ENCODE measurements at places on chromosomes 3 and 15. TPM values are rescaled to one million over a fixed set of nuclear protein-coding genes. Genes with fewer than 3 reads are reported as not detected.

Gene LIPH
- total RNA-seq, result not detected

DNA sequence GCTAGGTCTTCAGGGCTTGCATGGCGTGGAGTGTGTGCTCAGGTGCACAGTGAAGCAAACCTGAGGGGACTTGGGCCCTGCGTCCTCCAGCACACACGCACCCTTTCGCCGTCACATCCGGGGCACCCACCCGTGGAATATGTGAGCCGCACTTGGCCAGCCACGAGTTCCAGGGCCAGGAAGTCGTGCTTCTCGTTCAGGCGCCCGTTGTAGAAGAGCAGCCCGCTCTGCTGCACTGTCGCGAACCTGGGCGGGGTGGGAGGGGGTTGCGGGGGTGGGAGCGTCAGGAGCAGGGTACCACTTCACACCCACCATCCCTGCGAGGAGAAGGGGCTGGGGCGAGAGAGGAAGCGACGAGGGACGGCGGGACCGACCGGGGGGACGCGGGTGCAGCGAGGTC lies 7.1 kb downstream of the CELSR3 start:
- peak overlapping the region; percentile 79 for H3K4me3 ChIP-seq
- H3K27ac ChIP-seq, result peak overlapping the region; percentile 93
- no peaks in the 10 kb centered on the region for H3K27me3 ChIP-seq
- H3K36me3 ChIP-seq, result no peaks in the 10 kb centered on the region

DNA sequence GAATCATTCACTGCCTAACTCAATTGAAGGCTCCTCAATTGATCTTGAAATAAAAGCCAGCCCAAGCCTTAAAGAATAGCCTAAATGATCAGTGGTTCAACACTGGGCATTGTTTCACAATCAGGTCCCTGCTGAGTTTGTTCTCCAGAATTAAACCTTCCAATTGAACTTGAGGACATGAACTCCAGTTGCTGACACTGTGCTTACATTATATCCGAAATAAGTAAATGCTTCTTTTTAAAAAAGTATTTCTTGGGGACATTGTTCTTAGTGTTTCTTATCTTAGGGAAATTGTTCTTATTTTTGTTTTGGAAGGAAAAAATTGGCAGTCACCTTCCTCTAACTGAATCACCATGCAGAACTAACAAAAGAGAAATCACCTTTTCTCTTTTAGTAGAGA lies 450.2 kb downstream of the RBMS3 start:
- no peak overlapping the region for H3K27ac ChIP-seq
- no peak for DNase-seq
- no peak overlapping the region for H3K4me3 ChIP-seq
- no peaks in the 10 kb centered on the region for H3K4me1 ChIP-seq
- H3K36me3 ChIP-seq, result no peaks in the 10 kb centered on the region

Gene DCUN1D1
- 34.5 TPM for total RNA-seq

DNA sequence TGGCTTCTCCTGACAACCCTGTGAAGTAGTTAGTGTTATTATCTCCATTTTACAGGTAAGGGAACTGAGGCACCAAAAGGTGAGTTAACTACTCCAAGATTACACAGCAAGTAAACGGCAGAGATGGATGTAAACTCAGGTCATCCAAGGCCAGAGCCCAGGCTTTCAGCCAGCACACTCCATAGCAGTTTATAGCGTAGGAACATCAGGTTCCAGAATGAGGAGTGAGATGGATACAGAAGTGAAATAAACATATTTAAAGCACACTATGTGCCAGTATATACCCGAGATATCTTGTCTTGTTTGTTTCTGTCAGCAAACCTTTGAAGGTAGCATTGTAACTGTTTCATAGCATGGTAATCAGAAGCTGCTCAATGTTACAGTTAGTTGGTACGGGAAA lies 279.0 kb downstream of the OXSM start:
- no peaks in the 10 kb centered on the region for H3K36me3 ChIP-seq
- no peak for DNase-seq
- H3K4me1 ChIP-seq, result no peaks in the 10 kb centered on the region
- no peak overlapping the region for H3K4me3 ChIP-seq
- peaks cover 2% of the 10 kb centered on the region for H3K27me3 ChIP-seq

Gene ASB14
- total RNA-seq, result not detected

GRCh38 chr3:70186221-70186620 lies 126.2 kb downstream of the MDFIC2 start:
- DNase-seq, result no peak
- no peaks in the 10 kb centered on the region for H3K27me3 ChIP-seq
- H3K36me3 ChIP-seq, result no peaks in the 10 kb centered on the region
- H3K4me3 ChIP-seq, result no peak overlapping the region
- no peaks in the 10 kb centered on the region for H3K4me1 ChIP-seq

DNA sequence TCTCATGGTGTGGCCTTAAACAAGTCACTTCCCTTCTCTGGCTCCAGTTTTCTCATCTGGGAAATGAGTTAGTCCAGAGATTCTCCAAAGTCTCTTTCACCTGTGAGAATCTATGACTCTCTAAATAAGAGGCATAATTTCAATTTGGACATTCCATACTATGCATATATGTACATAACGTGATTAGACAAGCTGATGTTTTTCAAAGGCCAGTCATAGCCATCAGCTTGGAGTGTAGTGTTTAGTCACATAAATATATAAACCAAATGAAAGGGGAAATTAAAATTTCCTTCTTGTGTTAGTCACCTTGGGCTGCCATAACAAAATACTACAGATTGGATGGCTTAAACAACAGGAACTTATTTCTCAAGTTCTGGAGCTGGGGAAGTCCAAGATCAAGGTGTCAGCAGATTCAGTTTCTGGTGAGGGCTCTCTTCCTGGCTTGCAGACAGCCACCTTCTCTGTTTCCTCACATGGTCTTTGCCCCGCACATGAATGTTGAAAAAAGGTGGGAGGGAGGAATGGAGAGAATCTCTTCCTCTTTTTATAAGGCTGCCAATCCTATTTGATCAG lies 19.4 kb downstream of the TMEM41A start:
- peaks cover 4% of the 10 kb centered on the region for H3K4me1 ChIP-seq
- no peaks in the 10 kb centered on the region for H3K27me3 ChIP-seq
- peaks cover 22% of the 10 kb centered on the region for H3K36me3 ChIP-seq

DNA sequence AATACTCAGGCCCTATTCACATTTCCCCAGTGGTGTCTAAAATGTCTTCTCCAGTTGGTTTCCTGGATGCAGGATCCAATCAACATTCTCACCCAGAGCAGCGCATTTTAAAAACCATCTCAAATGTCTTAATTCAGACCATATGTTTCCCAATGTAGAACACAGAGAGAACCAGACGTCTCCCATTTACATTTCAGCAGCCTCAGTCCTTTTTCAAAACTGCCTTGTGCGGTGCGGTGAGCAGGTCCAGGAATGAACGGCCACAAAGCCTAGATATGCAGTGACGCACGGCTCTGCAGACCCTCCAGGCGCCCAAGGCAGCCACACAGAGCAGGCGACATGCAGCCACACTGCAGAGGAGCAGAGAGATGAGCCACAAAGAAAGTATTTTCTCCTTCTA lies 66.1 kb upstream of the MEX3B start:
- DNase-seq, result no peak
- H3K4me3 ChIP-seq, result no peak overlapping the region
- no peaks in the 10 kb centered on the region for H3K27me3 ChIP-seq
- H3K27ac ChIP-seq, result no peak overlapping the region
- no peaks in the 10 kb centered on the region for H3K36me3 ChIP-seq
- H3K4me1 ChIP-seq, result peaks cover 6% of the 10 kb centered on the region

DNA sequence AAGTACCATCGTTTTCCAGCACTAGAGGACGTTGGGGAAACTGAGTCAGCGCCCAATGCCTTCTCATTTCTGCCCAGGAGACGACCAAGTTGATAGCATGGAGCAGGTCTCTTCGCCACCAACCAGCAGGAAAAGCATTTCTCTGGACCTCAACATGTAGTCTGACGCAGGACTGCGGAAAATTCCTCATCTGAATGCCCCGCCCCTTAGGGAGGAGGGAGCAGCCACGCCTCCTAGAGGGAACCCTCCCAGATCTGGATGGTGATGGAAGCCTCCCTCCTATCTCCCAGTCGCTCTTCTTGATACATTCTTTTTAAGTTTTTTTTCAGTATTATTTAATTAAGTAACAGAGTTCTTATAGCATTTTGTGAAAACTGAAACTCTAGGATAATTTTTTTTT lies 17.4 kb upstream of the MINDY4B start:
- no peak overlapping the region for H3K27ac ChIP-seq
- peaks cover 30% of the 10 kb centered on the region for H3K27me3 ChIP-seq
- H3K4me1 ChIP-seq, result peaks cover 13% of the 10 kb centered on the region
- no peak overlapping the region for H3K4me3 ChIP-seq
- no peak for DNase-seq
- H3K36me3 ChIP-seq, result no peaks in the 10 kb centered on the region

Gene SKOR1
- 1.4 TPM for total RNA-seq

DNA sequence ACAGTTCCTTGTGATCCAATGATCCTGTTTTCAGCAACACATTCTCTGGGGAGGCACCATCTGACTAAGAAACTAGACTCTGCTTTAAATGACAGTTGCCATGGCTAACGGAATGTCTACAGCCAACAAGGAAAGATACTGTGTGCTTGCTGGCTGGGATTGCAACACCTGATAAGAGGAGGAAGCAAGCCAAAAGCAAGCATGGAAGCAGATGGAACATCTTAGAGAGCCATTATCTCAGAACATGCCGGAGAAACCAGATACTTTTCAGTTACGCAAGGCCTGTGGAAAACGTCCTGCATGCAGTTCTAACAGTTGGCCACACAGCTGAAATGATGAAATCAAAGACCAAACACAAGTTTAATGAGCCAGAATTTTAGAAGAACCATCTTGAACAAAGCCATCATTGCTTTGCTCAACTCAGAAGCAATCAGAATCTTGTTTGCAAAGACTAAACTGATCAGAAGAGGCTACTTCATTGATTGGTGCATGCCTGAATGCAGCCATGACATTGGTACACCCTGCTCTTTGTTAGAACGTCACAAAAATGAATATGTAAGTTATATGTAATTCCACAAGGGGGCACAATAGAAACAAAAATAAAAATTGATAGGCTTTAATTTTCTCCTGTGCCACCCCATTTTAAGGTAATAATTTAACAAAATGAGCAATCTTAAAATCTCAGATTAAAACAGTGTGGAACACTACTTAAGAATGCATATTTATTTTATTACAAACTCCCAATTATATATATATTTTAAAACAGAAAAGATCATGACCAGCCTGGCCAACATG lies 50.8 kb downstream of the GXYLT2 start:
- H3K4me3 ChIP-seq, result no peak overlapping the region
- no peaks in the 10 kb centered on the region for H3K4me1 ChIP-seq
- no peak overlapping the region for H3K27ac ChIP-seq
- DNase-seq, result peak; percentile 42
- H3K27me3 ChIP-seq, result no peaks in the 10 kb centered on the region
- H3K36me3 ChIP-seq, result no peaks in the 10 kb centered on the region

GRCh38 chr3:40317061-40317855 lies 7.8 kb downstream of the EIF1B start:
- peaks cover 10% of the 10 kb centered on the region for H3K4me1 ChIP-seq
- H3K27ac ChIP-seq, result peak overlapping the region; percentile 69
- H3K27me3 ChIP-seq, result no peaks in the 10 kb centered on the region
- no peak overlapping the region for H3K4me3 ChIP-seq
- peaks cover 4% of the 10 kb centered on the region for H3K36me3 ChIP-seq

DNA sequence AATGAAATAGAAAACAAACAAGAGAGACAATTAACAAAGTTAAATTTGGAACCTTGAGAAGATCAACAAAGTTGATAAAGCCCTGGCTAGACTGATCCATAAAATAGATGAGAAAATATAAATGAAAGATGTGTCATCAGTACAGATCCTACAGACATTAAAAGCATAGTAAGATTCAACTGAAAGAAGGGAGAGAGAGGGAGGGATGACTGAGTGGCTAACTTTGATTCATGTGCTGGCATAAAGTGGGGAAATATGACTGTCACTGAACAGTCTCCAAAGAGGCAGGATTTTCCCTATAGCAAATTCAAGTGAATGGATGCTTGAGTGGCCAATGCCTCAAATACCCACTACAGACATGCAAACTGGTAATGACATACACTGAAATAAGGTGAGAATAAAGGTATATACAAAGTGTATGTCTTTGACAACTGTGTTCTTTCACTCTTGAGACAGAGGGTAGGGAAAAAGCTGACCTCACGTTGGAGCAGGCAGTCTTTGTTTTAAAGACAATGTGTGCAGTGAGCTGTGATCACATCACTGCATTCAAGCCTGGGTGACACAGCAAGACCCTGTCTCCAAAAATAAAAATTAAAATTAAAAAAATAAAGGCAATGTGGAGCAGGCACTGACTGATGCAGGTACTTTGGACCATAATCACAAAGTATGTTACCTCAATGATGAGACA lies 35.9 kb upstream of the CHD2 start:
- H3K4me1 ChIP-seq, result peaks cover 5% of the 10 kb centered on the region
- no peaks in the 10 kb centered on the region for H3K36me3 ChIP-seq
- H3K27ac ChIP-seq, result no peak overlapping the region

Gene GABRG3
- total RNA-seq, result not detected

Gene GOLGA6L10
- total RNA-seq, result 3.8 TPM

GRCh38 chr15:100245855-100246254 lies 95.9 kb downstream of the ADAMTS17 start:
- DNase-seq, result no peak
- no peak overlapping the region for H3K4me3 ChIP-seq
- H3K36me3 ChIP-seq, result peaks cover 15% of the 10 kb centered on the region
- H3K27ac ChIP-seq, result no peak overlapping the region
- H3K27me3 ChIP-seq, result no peaks in the 10 kb centered on the region

Gene SCN11A
- total RNA-seq, result 0.47 TPM

- H3K36me3 ChIP-seq, result no peaks in the 10 kb centered on the region
- no peak overlapping the region for H3K4me3 ChIP-seq
- H3K4me1 ChIP-seq, result peaks cover 13% of the 10 kb centered on the region
- H3K27ac ChIP-seq, result no peak overlapping the region
Measured at GRCh38 chr3:58175437-58176184, 35.2 kb downstream of the DNASE1L3 start.

Gene SLC12A1
- total RNA-seq, result not detected

Gene SLC24A5
- not detected for total RNA-seq
